Motor neuron (in vitro differentiated cells): ENCODE measurements at places on chromosomes 12 and 14. TPM values are rescaled to one million over a fixed set of nuclear protein-coding genes. Genes with fewer than 3 reads are reported as not detected.

Gene SMIM41
- not detected in 2 replicates for total RNA-seq

DNA sequence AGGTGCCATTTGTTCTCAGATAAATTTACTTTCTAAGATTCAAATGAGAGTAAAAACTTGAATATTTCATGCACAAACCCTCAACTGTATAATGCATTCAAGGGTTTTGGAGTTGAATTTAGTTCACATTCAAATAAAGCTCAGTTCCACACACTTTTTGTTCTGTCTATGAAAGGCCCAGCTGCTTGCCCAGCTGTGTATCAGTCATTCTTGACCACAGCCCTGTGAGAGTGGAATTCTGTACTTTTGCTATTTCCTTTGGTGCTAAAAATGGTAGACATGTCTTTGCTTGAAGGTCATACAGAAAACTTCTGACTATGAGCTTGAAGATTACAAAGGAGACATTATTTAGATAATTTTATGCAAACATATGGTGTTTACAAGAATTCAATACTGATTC is 110.4 kb downstream of the KCNC2 start:
- no peak for ATAC-seq

GRCh38 chr12:4320853-4321701 is at the start of gene TIGAR:
Gene TIGAR, plus strand, starts transcription at chr12:4321213. Its CDS starts 59 bp downstream, at chr12:4321272.
- peak; percentile 94 for ATAC-seq

- ATAC-seq: no peak
Measured at GRCh38 chr14:50974118-50974517, 29.8 kb upstream of the PYGL start.

Gene OASL
- 0.08 TPM in 1 of 2 replicates, not detected in the other for total RNA-seq

DNA sequence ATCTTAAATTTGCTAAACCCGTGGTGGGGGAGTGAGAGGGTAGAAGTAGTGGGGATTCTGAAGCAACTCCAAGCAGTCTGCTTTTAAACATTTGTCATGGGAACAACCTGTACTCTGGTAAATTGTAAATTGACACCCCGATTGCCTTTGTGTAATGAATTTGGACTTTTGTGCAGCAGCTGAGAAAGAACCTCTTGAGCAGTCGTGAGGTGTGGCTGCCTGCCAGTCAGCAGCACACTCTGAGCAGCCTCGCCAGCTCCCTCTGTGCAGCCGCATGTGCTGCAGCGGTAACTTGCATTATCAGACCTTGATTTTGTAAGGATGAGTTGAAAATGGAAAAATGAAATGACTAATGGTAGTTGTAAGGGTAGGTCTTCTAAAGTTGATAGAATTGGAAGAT is 74.3 kb downstream of the SUSD6 start:
- ATAC-seq: peak; percentile 44

DNA sequence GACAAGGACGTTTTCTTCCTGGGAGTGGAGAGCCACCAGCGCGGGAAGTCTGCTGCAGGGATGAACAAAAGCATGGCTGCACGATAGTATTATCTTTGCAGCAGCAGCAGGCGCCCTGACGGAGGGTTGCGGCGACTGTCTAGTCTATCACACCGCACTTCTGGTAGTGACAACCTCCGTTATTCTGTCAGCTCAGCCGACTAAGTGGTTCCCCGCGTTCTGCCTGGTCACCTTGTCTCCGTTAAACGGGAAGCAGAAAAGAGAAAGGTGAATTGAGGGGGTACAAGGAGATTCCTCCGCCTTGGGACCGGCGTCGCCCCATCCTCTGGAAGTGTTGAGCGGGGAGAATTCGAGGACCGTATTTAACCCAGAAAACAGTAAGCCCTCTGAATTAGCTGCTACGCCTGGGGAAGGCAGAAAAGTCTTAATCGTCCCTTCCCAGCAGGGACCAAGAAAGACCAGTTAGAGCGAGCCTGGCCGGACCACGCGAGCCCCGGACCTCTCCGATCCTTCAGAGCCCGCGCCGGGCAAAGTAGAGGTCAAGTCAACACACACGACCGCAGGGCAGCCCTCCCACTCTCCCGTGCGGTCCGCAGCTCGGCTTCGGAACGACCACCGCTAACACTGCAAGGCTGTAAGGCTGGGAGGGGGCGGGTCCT is 536 bp upstream of the DAAM1 start:
- ATAC-seq: peak; percentile 6

Gene KERA
- not detected in 2 replicates for total RNA-seq

- ATAC-seq: no peak
Measured at GRCh38 chr12:18551701-18552100, 186.1 kb downstream of the PLCZ1 start.

DNA sequence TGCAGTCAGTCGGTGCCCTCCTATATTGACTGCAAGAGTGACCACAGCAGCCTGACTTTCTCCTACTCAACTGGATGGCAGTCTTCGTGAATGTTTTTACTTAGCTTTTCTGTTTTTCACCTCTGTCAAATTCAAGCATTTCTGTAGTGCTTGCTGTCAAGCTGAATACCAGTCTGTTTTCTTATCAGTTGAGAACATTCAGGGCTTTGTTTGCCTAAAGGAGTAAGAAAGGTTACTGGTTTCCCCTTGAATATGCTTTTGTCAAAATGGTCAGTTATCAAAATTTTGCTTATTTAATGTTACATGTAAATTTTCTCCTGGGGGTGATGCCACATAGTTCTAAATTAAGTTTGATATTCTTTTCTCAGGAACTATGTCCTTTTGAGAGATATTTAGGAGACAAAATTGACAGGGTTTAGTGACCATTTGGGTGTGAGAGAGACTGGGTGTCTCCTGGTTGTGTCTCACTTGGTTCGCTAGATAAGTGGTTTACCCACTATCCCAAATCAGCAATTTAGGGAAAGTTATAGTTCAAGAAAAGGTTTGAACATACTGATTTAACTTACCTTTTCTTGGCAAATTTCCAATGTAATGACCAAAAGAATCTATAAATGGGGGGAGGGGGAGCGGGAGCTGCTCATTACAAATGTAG is 366.3 kb downstream of the TMTC2 start:
- no peak for ATAC-seq

Gene RPL10L
- not detected in 2 replicates for total RNA-seq

DNA sequence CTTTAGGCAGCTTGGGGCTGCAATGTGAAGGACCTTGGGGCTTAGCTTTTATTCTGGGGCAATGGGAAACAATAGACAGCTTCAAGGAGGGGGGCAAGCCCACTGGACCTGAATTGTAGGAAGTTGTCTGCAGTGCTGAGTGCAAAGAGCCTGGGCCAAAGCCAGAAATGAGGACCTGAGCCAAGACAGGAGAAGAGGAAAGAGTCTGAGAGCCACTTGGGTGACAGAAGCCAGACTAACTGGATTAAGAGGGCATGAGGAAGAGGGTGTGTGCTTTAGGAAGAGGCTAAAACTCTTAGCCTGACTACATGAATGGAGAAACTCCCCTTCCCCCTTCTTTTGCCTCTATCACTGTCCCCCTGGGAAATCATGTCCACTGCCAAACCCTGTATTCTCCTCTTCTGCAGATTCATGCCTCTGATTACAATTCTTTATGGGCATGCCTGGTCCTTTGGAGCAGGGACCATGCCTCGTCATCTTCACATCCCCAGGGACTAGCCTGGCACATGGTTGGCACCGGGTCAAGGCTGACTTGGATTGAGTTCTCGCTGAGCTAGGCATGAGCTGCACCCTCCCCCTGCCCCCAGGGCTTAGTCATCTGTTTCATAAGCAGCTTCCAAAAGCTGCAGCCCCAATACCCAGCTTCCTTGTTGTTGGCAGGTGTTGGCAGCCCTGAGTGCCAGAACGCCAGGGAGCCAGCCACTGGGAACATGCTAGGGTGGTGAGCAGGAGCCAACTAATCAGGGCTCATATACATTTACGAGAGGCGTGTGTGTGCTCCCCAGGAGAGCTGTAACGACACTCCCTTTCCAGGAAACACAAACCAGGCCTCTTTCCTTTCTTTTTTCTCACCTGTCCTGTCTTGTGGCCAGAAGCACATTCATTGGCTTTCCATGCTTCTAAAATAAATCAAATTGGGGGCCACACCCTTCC is 27.7 kb upstream of the JDP2 start:
- no peak for ATAC-seq

GRCh38 chr12:88361493-88361892 is 218.8 kb downstream of the KITLG start:
- no peak for ATAC-seq

- ATAC-seq: no peak
Measured at GRCh38 chr14:104144911-104145825, 6.8 kb downstream of the KIF26A start.

Gene CELA1
- total RNA-seq: not detected in 2 replicates

DNA sequence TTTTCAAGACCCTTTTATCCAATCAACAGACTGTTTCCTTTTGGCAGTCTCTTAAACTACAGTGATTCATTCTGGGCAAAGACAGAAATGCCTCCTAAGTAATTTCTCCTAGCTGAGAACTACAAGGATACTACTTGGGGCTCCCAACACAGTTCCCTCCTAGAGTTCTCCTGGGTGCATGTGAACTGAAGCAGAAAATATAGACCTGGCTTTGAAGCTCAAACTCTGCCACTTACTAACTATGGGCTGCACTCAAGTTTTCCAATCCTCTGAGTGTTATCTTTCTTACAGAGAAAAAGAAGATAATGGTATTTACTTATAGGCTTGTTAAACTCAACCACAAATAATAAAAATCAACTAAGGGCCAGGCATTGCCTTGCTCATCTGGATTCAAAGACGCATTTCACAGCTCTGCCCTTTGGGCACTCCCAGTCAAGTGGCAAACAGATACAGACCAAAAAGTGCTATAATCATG is 97.6 kb downstream of the EFCAB11 start:
- no peak for ATAC-seq

- ATAC-seq: no peak
Measured at GRCh38 chr12:1161197-1161596, 170.2 kb downstream of the ERC1 start.
